ENCODE measurements at places on chromosomes 3 and 15.

GRCh38 chr3:149620291-149621020, 37.4 kb downstream of the WWTR1 start:
- no peak for DNase-seq

DNA sequence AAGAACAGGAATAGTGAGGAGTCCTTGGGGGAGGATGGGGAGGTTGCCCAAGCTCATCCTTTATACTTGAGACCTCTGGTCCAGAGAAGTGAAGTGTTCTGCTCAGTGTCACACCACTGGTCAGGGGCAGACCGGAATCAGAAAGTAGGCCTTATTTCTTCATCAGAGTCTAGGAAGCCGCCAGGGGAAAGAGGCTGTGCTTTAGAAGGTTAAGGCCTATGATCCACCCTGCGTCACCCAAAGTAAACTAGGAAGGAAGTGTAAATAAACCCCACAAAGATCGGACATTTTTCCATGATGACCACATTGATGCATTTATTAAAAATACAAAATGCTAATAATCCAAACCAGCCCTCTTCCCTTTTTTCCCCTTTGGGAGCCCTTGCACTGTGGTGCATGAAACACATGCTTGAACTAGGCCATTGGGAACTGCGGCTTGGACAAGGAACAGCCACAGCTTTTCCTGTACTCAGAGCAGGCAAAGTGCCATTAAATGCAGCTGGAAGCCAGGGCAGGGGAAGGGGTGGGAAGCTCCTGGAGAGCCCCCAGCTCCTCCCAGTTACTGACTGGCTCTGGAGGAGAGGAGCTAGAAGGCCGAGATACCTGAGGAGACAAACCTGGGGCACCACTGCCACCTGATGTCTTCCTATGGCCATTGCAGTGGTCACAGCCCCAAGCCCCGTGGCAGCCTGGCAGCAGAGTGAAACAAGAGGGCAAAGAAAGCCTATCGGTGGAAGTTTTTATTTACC, 37.0 kb downstream of the CDC25A start:
- peak; percentile 43 for DNase-seq

GRCh38 chr3:127454968-127455367, 135.6 kb downstream of the TPRA1 start:
- DNase-seq, result no peak

DNA sequence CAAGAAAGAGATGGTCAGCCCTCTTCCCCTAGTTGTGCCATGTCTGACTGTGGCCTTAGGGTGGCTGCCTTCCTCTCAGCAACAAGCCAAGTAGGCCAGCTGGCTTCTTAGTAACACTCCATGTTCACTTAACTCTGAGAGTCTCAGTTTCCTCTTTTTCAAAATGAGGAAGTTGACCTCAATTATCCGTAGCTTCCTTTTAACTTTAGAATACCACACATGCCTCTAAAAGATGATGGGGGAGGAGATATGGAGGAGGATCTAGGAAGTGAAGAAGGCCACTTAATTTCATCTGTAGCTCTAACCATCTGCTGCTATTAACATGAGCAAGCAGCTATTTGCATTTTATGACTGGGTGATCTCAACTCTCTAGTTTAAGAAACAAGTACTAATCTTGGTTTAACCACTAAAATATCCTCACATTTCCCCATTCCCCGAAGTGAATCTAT, 32.9 kb downstream of the CD200R1L start:
- no peak for DNase-seq

GRCh38 chr3:37955918-37956707, 34.5 kb upstream of the VILL start:
- no peak for DNase-seq

DNA sequence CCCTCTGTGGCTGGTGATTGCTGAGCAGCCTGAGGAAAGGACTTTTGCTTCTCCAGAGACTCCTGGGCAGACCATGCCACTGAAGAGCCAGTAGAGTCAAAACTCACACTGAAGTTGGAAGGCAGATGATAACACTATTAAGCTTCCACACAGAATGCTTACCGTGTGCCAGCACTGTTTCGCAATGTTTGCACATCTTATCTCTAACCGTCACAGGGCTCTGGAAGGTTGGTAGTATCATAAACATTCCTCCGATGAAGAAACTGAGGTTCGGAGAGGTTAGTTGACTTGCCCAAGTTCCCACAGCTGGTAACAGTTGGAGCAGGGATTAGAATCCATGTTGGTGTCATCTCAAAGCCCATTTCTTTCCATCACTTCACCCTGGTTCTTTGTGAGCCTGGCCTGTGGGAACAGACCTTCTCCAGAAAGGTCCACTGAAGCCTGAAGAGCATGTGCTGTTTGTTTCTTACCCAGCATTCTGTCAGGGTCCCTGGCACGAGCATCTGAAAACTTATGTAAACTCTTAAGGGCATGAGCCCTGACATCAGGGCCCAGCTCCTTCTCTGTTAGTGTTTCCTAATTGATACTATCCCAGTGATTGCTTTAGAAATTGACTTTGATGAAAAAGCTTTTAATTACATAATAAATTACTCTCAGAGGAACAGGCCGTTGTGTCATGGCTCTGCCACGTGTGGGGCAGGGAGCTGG, 77.0 kb upstream of the PRR23C start:
- no peak for DNase-seq

- no peak for DNase-seq
Observed at GRCh38 chr15:100565591-100565990, 36.4 kb downstream of the LINS1 start.

- no peak for DNase-seq
Observed at GRCh38 chr3:188076176-188076575, 77.8 kb upstream of the LPP start.

DNA sequence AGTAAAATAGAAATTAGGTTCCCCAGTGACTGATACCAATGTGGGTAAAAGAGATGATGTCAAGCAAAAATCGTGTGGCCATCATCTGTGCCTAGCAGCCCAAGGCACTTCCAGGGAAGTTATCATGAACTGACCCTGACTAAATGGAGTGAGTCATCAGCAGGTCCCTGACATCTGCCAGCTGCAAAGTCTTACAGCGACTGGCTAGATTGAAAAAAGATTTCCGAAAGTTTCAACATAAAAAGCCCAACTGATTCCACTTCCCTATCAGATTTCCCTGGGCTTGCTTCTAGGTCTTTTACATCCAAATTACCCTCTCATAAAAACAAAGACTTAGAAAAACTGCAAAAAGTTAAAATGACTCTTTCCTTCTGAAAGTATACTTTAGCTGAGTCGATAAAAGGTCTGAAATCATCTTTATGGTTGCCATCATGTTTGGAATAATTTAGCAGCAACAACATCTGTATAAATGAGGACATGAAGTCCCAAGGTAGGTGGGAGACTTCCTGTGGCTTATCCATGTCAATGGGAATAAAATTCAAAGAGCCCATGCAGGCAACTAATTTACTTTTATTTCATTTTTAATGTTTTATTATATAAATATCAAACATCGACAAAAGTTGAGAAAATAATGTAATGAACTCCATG, 342.8 kb downstream of the ERC2 start:
- no peak for DNase-seq

- no peak for DNase-seq
Observed at GRCh38 chr3:67381667-67382272, 272.6 kb downstream of the SUCLG2 start.

DNA sequence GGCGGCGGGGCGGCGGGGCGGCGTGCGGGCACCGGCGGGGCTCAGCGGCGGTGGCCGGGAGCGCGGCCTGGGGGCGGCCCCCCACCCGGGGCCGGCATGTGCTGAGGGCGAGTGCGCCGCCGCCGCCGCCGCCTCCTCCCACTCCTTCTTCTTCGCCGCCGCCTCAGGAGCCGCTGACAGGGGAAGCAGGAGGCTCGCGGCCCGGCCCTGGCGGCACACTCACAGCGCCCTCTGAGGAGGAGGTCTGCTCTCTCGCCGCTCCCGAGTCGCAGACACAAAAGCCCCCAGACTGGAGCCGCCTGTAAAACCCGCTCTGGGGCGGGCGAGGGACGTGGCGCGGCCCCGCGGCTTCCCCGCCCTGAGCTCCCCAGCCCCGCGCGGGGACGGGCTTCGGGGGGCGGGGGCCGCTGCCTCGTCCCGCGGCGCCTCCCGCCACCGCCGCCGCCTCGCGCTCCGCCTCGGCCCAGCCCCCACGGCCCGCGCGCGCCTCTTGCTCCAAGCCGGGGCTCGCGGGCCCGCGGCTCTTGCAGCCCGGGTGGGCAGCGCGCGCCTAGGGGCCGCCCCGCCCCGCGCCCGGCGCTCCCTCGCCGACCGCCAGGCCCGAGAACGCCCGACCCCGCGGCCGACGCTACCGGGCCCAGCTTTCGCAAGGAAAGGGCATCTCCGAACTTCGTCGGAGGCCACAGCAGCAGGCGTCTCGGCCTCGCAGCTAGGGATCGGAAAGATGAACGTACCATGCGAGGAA, at the start of gene PYGO1:
Gene PYGO1 (minus strand): TSS at position 276 of the 745 bp plus-strand sequence. CDS start 462 bp downstream, outside the sequence.
- peak; percentile 18 for DNase-seq

GRCh38 chr15:70535071-70535954, 228.0 kb downstream of the UACA start:
- DNase-seq, result peak; percentile 26

DNA sequence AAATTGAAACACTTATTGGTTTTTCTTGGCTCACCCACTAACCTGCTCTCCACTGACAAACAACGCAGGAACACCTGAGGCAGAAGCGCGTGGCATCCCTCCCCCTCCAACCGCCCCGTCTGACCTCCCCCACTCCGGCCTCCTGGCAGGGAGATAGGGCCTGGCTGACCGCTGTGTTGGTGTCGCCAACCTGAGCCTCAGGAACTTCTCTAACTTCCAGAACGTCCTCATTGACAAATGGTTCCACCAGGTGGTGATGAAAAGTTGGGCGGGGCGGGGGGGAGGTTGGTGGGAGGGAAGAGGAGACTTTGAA, 22.8 kb downstream of the IL17RD start:
- DNase-seq, result no peak

DNA sequence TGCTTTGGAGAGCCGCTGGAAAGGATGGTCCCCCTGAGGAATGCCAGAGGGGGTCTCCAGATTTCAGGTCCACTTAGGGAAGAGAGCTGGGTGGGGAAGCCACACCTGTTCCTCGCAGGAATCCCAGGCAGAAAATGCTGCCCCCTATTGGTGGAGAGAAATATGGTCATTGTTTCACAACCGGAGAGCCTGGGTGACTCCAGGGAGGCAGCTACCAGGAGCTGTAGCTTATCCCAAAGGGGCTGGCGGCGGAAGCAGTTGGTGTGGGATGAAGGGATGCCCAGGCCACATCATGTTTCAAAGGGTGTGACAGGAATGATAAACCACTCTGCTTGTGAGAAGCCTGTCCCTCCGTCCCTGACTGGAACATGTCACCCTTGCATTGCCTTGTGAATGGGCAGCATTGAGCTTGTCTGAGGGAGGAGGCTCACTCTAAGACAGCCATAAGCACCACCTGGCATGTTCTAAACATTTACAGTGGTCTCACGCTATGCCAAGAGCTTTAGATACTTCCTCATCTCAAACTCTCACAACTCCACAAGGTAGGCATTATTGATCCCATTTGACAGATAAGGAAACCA, 34.5 kb downstream of the POMGNT2 start:
- DNase-seq, result peak; percentile 9

DNA sequence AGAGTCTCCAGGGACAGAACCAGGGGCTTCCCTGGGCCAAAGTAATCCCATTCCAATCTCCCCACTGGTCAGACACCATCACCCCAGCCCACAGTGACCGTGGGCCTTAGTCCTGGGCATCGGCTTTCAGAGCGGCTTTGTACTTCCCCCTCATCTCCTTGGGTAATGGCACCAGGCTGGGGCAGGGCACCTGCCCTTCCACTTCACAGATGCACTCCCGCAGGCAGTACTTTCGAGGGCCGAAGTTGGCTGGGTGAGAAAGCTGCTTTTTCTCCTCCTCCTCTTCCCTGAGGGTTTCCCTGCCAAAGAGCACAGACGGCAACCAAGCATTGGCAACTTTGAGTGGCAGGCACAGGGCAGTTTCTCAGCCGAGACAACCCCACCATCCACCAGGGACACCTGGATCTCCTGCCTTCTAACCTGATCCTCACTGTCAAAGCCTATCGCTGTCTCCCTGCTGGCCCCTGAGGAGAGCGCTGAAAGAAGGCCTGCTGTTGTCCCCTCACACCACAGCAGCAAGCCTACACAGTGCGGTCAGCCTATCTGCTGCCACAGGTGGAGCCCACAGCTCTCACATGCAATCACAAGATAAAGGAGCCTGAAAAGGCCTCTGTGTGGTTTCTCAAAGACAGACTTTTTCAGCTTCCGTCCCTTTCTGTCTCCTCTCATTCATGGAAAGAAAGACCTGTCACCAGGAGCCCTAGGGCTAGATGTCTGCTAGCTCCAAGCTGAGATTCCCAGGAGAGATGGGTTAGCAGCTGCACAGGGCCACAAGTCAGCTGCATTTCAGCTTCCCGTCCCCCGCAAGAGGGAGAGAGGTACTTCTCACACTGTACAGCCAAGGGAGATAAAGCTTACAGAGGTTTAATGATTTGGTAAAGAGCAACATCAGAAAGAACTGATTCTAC, 12.5 kb downstream of the MRPS25 start:
- no peak for DNase-seq

- no peak for DNase-seq
Observed at GRCh38 chr3:194890091-194890490, 204.4 kb downstream of the FAM43A start.

DNA sequence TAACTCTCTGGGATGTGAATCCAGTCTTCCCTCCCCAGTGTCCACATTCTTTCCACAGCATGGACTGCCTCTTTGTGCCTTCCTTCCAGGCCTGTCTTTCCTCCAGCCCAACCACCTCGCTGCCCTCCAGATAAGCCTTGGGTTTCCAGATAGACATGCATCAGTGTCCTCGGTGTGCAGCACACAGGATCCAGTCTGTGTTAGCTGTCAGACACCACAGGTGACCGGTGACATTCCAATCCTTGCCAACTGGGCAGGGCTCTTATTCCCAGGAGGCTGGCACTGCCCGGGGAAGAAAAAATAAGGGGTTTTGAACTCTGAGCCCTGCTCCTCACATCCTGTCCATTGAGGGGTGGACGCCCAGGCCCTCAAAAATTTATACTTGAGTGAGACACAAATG, 6.0 kb upstream of the SLC6A1 start:
- no peak for DNase-seq

GRCh38 chr15:89675606-89676005, 3.6 kb downstream of the PLIN1 start:
- DNase-seq, result no peak

- no peak for DNase-seq
Observed at GRCh38 chr3:37934631-37935289, 55.8 kb upstream of the VILL start.

GRCh38 chr3:78878011-78878410, 889.8 kb downstream of the ROBO1 start:
- DNase-seq, result no peak

GRCh38 chr3:13133471-13133981, 60.3 kb upstream of the IQSEC1 start:
- no peak for DNase-seq

- DNase-seq, result no peak
Observed at GRCh38 chr15:67899596-67900283, 59.9 kb upstream of the RNU6-1 start.

DNA sequence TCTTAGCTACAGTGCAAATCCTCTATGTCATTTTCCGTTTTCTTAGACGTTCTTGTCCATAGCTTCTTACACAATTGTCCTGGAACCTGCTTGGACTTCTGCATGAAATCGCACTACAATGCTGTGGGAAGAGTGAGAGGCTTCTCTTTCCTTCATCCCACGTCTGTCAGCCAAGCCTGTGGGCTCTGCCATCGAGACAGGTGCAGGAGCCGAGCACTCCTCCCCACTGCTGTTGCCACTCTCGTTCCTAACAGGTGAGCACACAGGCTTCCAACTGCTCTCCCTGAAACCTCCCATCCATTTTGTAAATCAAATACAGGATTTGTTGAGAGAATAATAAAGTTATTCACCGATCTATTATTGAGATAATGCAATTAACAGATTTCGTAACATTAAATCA, 23.5 kb downstream of the ZXDC start:
- no peak for DNase-seq

GRCh38 chr3:147422601-147423536, 13.7 kb downstream of the ZIC1 start:
- DNase-seq, result no peak
